Stimulated activated CD8-positive, alpha-beta memory T cell treated with anti-CD3 and anti-CD28 coated beads, Interleukin-4, amount 100 ng/mL, for 4 hours (primary cell): ENCODE measurements at places on chromosomes 11 and 22.
A peak's percentile ranks its signal among the peaks of the same experiment; 100 is the strongest.

- no peak for DNase-seq
Measured at GRCh38 chr11:43694477-43694876, 13.9 kb downstream of the HSD17B12 start.

GRCh38 chr11:107202241-107202640 lies 184.0 kb upstream of the GUCY1A2 start:
- no peak for DNase-seq

DNA sequence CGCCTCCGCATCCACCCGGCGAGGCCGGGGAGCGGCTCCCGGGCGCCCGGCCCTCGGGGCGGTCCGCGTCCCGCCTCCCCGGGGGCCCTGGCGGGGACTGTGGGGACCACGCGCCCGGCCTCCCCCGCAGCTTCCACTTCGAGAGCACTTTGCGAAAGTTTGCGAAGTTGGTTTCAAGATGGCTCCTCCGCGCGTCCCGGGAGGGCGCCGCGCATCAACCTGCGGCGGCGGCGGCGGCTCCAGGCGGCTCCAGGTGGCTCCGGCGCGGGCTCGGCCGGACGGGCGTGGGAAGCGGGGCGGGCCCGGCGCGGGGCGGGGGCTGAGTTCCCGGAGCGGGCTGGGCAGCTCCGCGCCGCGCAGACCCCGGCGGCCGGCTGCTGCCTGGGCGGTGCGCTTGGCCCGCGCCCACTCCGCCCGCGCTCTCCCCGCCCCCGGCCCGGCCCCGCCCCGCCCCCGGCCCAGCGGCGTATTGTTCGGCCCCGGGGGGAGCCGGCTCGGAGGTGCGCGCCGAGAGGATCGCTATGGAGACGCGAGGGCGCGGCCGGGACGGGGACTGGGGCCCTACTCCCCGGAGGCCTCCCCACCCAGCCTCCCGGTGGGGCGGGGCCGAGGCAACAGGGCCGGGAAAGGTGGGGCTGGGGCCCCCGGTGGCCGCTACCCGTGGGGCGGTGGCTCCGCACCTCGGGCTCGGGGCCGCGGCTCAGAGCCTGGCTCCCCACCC lies at the start of gene CELSR1:
Gene CELSR1 (minus strand): TSS at position 396 of the 721 bp plus-strand sequence. CDS start 450 bp downstream, outside the sequence.
- DNase-seq: no peak

DNA sequence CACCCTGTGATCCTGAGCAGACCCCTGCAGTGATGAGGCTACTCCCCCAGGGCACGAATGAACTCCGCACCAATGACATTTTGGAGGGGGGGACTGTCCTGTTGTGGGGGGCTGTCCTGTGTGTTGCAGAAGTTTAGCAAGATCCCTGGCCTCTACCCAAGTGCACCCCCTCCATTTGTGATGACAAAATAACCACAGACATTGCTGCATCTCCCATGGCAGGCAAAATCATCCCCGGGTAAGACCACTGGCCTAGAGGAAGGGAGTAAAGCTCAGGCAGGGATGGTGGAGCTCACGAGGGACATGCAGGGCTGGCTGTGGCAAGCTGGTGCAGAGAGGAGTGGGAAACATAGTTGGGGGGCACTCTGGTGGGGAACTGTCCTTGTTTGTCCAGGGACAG lies 40.6 kb downstream of the NECTIN1 start:
- DNase-seq: no peak

DNA sequence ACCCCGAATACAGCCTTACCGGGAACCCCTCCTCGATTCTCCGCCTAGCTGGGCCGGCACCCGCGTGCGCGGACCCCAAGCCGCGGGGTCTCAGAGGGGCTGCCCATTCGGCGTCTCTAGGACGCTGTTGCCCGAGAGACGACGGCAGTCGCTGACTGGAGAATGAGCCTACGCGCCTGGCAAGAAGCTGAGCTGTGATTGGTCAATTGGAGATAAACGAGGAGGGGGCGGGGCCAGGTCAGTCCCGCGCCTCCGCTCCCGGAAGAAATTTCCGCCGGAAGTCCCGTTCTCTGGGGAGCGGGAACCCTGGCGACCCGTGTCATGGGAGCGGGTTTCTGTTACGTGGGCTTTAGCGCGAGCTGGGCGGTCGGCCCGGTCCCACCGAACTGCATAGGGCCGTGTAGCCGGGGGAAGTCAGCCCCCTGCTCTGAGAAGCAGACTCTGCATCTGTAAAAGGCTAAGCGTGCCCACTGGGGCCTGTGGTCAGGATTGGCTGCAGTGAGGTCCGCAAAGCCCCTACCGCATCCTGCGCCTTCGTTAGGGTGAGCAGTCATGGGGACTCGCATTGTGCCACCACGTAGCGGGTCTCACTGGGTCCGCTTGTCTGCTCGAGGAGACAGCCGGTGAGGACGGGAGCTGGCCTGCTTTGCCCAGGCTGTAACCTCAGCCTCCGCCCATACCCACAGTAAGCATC lies at the start of gene EFCAB6:
Gene EFCAB6 (minus strand): TSS at position 157 of the 694 bp plus-strand sequence. CDS start 29,987 bp downstream, outside the sequence.
- peak; percentile 85 for DNase-seq

DNA sequence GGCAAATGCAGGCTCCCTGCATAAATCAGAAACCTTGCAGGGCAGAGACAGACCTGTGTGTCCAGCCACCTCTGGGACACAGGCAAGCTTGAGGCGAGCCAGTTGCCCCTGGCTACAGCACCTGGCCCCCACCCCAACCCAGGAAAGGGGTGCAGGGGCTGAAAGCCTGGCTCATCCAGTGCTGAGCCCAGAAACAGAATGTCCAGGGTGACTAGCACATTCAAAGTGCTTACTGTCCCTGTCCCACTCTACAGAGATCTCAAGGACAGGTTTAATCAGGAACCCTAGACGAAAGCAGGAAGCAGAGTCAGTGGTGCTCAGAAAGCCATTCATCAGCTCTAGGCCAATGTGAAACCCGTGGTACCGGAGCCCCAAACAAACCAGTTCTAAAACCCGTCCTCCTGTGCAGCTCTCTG lies 31.9 kb downstream of the PLEKHA7 start:
- DNase-seq: no peak

GRCh38 chr11:73361953-73362776 lies 14.0 kb upstream of the RELT start:
- DNase-seq: no peak

GRCh38 chr11:1258401-1259075 lies 35.7 kb downstream of the MUC5B start:
- DNase-seq: no peak

GRCh38 chr11:80321786-80322185 lies 881.0 kb upstream of the TENM4 start:
- no peak for DNase-seq

GRCh38 chr11:75004215-75004614 lies 15.5 kb downstream of the NEU3 start:
- no peak for DNase-seq

DNA sequence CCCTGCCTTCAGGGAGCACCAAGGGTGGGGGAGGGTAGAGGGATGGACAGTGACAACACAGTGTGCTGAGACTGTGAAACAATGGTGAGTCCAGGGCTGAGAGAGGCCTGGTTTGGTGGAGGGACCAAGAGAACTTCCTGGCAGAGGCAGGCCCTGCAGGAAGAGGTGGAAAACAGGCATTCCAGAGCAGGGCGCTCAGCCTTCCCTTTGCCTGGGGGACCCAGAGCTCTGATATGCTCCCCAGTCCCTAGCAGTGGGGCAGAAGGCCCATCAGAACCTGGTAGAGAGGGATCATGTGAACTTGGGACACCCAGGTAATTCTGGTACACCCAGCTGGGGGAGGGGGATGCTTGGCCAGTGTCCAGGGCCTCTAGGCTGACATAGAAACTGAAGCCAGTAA lies 17.2 kb upstream of the UVRAG start:
- DNase-seq: no peak

DNA sequence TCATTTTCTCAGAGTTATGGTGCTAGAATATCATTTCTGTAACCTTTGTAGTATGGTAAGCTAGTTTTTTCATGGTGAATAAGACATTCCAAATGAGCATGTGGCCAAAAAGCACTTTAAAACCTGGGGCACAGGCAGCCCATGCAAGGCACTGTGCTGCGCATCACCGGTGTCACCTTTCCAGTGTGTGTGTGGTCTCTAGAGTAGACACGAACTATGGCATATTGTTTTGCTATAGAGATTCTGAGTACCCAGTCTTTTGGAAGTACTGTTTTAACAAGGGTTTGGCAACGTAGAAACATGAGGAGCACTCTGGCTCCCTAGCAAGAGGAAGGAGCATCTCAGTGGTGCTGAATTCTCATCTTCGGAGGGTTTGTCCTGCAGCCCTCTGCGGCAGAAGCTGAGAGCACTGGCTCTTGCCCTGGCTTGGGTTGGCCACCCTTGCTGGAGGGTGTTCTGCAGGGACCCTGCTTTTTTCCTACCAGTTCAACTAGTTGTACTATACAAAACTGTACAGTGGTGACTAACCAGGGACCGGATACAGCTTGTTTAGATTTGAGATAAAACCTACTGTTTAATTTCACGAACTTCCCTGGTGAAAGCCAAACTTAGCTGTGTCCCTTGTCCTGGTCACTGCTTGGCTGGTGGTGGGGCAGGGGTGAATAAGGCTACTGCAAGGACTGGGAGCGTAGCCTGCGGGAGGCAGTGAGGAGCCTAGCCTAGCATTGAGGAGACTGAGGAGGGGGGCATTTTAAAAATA lies 135.7 kb downstream of the ATXN10 start:
- DNase-seq: no peak

DNA sequence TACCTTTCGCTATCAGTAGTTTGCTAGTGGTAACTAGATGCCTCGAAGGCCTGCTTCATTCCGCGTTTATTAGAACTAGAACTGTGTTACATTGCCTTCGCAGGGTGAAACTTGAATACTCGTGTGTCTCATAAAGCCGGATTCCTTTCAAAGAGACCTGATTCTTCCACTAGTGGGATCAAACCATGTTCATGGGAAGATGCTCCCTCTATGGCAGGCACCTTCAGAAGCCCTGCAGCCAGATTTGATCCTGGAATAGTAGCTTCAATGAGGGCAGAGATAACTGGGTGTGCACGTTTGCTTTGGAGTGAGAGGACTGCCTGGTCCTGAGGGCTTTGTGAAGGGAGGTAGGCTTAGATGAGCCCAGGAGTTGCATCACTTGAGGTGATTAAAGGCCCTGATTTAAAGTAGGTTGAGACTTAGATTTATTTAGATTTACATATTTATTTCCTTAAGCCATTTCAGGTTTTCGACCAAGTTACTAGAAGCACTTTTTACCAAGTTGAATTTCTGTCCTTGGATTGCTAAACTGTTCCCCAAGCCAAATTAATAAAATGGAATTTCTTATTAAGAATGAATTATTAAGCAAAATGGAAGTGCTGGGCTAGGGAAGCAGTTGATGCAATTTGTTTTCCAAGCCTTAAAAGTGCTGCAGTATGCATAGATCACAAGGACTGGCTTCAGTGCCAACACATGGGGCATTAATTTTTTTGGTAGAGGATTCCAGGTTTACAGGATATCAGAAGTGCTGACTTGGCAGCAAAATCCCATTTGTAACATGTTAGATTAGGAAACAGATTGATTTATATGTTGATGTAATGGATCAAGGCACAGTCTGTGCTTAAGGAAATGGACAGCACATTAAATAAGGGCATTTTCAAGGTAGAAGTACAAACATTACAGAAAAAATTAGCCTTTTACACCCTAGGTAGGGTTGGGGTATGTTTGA lies 32.9 kb downstream of the APLP2 start:
- no peak for DNase-seq
